ENCODE measurements at places on chromosomes 16 and 17. TPM values are rescaled to one million over a fixed set of nuclear protein-coding genes. Genes with fewer than 3 reads are reported as not detected.

DNA sequence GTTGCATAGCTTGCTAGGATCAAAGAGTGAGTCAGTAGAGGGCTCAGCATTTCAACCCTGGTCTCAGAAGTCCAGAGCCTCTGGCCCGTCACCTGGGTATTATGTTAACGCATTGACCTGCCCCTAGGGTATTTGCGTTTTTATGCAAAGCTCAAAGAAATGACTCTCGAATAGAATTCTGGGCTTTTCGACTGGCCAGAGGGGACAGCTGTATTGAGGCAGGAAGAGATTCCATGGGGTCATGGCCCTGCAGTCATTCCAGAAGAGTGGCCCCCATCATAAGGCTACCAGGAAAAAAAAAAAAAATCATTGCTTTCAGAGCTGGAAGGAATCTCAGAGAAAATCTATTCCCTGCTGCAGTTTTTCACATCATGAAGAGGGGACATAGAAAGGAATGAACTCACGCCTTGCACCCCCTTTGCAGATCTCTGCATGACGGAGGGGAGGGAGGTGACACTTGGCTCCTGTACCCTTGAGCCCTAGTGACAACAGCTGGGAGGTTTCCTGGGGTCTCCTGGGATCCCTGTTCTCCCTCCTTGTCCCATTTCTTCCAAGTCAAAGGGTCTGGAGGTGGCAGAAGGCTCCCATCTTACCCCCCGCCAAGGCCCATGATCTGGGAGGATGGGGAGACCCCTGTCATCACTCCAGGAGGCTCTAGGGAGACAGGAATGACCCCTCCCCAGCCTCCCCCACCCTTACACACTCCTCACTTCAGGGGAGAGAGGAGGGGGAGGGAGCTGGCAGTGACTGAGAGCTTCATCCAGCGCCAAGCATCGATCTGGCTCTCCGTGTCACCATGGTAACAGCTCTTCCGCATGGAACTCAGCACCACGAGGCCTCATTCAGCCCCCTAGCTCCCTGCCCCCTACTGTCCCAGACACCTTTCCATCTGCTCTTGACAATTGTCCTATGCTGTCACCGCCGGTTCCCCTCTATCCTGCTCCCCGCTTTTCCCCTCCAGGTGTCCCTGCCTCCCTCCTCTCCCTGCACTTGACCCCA is 35.8 kb downstream of the GP2 start:
- peak; percentile 44 for DNase-seq

GRCh38 chr16:48632137-48632774 is 22.3 kb upstream of the N4BP1 start:
- no peak for DNase-seq

DNA sequence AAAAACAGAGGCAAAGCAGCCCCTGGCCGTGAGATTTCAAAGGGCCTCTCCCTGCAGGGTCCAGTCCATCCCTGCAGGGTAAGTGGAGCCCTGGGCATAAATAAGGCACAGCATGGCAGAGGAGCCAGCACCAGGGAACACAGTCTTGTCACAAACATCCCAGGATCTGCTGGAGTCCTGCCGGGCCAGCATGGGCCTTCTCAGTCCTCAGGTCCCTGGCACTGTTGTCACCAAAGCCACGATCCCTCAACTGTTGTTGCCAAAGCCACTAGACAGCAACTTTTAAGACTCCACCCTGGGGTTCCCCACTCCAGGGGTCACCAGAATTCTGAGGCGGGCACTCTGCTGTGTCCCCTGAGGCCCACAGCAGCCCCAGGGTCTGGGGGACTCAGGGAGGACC is 47.8 kb upstream of the BAHCC1 start:
- DNase-seq, result no peak

- DNase-seq, result peak; percentile 92
Observed at GRCh38 chr17:5419959-5420653, at the start of gene RPAIN. Gene RPAIN, plus strand, starts transcription at chr17:5420182. Its CDS starts 29 bp downstream, at chr17:5420211.

- DNase-seq, result no peak
Observed at GRCh38 chr16:64617836-64618476, 503.9 kb downstream of the CDH11 start.

DNA sequence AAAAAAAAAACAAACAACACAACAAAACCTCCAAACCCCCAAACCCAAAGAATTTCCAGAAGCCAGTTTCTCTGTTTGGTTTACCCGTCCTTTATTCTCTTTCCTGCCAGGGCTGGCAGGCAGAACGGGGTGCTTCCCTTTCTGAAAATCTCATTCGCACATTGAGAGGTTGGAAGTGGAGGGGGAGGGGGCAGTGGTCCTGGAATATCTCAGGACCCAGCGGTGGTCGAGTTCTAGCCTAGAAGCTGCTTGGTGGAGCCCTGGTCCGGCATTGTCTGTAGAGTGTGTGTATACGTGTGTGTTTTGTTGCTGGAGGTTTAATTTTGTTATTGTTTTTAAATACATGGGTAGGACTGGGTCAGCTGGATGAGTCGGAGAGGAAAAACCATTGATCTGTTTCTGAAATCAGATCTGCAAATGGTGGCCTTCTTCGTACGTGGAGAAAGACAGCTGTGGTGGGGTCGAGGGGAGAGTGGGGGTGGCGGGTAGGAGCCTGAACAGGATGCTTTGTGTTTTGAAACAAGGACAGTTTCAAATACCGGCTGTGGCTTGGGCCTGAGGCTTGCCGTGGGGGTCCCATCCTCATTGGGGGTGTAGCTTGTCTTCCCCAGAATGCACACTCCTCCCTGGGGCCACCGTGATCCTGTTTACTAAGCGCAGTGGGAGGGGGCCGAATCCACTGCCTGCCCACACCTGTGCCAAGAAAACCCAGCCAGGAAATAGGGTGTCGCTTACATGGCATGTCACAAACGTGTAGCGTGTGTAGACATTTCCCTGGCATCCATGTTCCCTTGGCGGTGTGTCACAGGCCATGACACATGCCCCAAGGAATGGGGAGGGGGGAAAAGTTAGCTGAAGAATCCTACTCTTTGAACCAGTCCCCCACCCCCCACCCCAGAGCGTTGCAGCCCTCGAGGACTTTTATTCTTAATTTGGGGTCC is 1.6 kb downstream of the CMIP start:
- DNase-seq, result peak; percentile 68

DNA sequence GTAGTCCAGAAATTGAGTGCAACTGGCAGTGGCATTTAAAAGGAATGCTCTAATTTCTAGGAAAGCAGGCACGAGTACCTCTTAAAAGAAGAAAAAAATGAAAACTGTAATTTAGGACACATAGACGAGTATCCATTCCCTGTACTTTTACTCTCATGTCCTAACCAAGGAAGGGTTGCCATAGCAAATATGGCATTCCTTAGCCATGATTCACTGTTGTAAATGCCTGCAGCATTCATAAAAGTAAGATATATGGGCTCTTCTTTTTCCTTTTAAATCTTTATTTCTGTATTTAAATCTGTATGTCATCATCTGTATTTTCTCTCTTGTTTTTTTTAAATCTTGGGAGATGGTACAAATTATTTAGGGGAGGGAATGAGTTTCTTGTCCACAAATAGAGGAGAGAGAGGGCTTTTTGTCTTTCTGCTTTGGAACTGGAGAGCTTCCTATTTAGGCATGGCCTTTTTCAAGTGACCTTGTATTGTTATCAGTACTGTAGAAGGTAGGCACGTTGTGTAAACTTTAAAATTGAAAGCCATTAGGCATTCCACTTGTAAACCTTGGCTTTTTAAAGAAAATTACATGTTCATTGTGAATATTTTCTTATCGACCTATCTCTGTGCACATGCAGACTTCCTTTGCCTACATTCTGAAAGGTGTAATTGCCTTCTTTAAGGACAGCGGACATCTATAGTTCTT is 50.0 kb downstream of the TENT4B start:
- DNase-seq, result no peak

GRCh38 chr17:80457236-80457856 is 19.1 kb downstream of the NPTX1 start:
- DNase-seq, result no peak

Gene PRCD
- polyA plus RNA-seq, result 2.5 TPM

Gene GFAP
- polyA plus RNA-seq, result 0.73 TPM

Gene SLC5A11
- not detected for polyA plus RNA-seq

Gene TNFRSF17
- polyA plus RNA-seq, result not detected
